ENCODE measurements at places on chromosomes 3 and 15. TPM values are rescaled to one million over a fixed set of nuclear protein-coding genes. Genes with fewer than 3 reads are reported as not detected.

The CLDN1 gene
- total RNA-seq: 1.8 TPM

The C2CD4A gene
- total RNA-seq: 0.05 TPM

The ZIC1 gene
- total RNA-seq: 10.5 TPM

The TATDN2 gene
- 13.4 TPM for total RNA-seq
